A549 treated with dexamethasone at 1 μM for 4 hours (cell line): ENCODE measurements at places on chromosomes 2 and 18. TPM values are rescaled to one million over a fixed set of nuclear protein-coding genes. Genes with fewer than 3 reads are reported as not detected.

The TMEFF2 gene
- total RNA-seq = 0.20 to 0.50 TPM (median 0.34 TPM) in 5 replicates

The LINC00305 gene
- total RNA-seq = not detected in 5 replicates

The MCM6 gene
- total RNA-seq = 44.8 to 53.5 TPM (median 47.8 TPM) in 5 replicates

The SPEG gene
- total RNA-seq = 7.0 to 12.6 TPM (median 9.4 TPM) in 5 replicates

The PLA2R1 gene
- total RNA-seq = 1.7 to 2.7 TPM (median 2.2 TPM) in 5 replicates

The TCF23 gene
- total RNA-seq = not detected in 5 replicates

The TMEM169 gene
- total RNA-seq = 0.33 to 0.58 TPM (median 0.43 TPM) in 5 replicates

The CEP68 gene
- total RNA-seq = 9.2 to 14.0 TPM (median 12.3 TPM) in 5 replicates

The TUBA3E gene
- total RNA-seq = 4.4 to 6.3 TPM (median 5.5 TPM) in 5 replicates

The SNED1 gene
- 0.62 to 1.4 TPM (median 1.00 TPM) in 5 replicates for total RNA-seq

The ASXL3 gene
- not detected in 5 replicates for total RNA-seq

The SMCHD1 gene
- 15.2 to 17.9 TPM (median 16.3 TPM) in 5 replicates for total RNA-seq

The PROM2 gene
- total RNA-seq = 0.02 TPM in 2 of 5 replicates, not detected in the others

The GFPT1 gene
- 19.0 to 33.7 TPM (median 28.0 TPM) in 5 replicates for total RNA-seq

The SCYGR5 gene
- not detected in 5 replicates for total RNA-seq

The RFX8 gene
- not detected in 5 replicates for total RNA-seq

The UNC80 gene
- 0.02 TPM in 1 of 5 replicates, not detected in the others for total RNA-seq

The TRIM43 gene
- total RNA-seq = 0.07 to 0.17 TPM (median 0.12 TPM) in 4 of 5 replicates, not detected in the other

The EMX1 gene
- 0.07 to 0.28 TPM (median 0.21 TPM) in 4 of 5 replicates, not detected in the other for total RNA-seq

The ZAP70 gene
- total RNA-seq = 0.09 to 0.19 TPM in 2 of 5 replicates, not detected in the others

The PIEZO2 gene
- total RNA-seq = 0.44 to 1.2 TPM (median 0.70 TPM) in 5 replicates

The RAB27B gene
- total RNA-seq = 11.1 to 16.8 TPM (median 15.3 TPM) in 5 replicates

The SERPINB4 gene
- total RNA-seq = 0.05 to 0.18 TPM (median 0.14 TPM) in 5 replicates
